ENCODE measurements at places on chromosomes 7 and 10.

GRCh38 chr7:93390660-93391059, 158.5 kb downstream of the VPS50 start:
- DNase-seq = no peak

- peak; percentile 70 for DNase-seq
These were observed 48.3 kb downstream of the NPVF start for GRCh38 chr7:25179771-25180591.

- DNase-seq = no peak
These were observed 18.5 kb downstream of the PRKAG2 start for GRCh38 chr7:151858456-151858855.

DNA sequence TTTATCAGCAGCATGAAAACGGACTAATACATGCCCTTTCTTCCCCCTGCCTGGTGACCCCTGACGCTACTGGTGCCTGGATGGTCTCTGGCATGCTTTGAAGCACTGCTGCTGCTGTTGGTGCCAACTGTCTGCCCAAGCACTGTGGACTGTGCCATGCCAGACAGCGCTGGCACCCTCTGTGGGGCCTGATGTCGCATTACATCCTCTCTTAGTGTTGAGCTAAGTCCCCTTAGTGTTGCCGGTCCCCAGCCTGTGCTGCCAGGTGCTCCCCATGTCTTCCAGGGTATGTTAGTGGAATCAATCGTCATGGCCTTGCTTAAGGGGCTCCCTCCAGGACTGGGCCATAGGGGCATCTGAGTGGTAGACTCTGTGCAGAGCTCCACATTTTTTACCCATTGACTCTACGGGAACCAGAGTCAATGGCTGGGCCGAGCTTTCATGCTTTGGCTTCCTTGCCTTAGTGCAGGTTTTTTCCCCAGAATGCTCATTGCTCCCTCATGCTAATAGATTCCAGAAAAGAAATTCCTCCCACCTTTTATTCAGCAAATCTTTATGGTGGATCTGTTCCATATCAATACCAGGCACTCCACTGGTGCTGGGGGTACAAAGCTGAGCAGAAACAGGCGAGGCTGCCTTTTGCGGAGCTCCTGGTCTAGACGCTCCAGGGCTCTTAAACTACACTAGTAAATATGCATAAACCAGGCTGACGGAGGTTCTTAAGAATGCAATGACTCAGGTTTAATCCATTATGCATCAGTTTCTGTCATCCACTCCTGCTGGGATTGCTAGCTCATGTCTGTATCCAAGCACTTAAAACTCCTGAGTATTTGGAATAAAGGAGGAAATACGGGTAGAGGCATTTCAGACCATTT, 21.8 kb upstream of the MRC1 start:
- peak; percentile 98 for DNase-seq

- DNase-seq = no peak
These were observed 576.5 kb upstream of the VSTM2A start for GRCh38 chr7:53965716-53966115.

DNA sequence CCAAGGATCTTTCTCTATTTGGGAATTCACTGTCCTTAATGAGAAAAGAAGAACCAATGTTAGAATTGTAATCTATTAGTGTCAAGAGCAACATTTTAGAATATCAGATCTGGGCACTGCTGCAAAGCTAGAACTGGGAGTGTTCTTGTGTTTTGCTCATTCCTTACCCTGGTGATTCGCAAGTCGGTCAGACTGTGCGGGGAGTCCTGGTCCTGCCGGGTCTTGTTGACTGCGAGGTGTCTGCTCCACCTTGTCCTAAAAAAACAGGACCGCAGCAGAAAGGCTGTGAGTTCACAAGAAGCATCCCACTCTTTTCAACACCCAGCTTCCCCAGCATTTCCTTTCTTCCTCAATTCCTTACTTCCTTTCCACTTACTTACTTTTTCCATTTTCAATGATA, 79.0 kb downstream of the GRB10 start:
- no peak for DNase-seq

DNA sequence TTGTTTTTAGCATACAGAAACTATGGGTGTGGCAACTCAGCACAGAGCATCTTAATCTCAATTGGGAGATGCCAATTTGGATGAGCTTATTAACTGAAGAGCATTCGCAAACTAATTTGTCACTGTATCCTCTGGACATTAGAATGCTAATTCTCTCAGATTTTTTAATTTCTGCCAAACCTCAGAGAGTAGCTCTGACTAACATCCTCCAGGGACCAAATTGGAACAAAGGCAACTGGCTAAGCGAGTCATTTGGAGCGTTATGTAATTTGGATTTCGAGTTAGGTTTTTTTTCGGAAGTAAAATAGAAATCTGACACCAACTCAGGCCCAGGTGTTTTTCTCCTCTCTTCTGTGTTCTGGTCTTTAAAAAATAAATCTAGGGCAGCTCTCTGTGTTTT, 201.9 kb downstream of the BMPER start:
- peak; percentile 66 for DNase-seq

DNA sequence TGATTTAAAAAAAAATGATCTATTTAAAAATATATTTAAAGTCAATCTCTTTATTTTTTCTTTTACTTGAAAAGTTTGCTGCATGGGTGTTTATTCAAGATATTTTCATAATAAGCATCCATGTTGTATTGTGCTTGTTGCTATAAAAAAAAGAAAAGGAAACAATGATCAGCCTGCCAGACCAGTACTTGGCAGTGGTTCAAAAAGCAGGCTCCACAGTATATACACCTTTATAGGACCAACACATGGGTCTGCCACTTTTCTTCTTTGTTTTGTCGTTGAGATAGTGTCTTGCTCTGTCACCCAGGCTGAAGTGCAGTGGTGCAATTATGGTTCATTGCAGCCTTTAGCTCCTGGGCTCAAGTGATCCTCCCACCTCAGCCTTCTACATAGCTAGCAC, 228.0 kb downstream of the TWIST1 start:
- DNase-seq = no peak

- peak; percentile 62 for DNase-seq
These were observed 108.5 kb downstream of the ST7 start for GRCh38 chr7:117061751-117062150.

GRCh38 chr7:125878235-125878956, 948.8 kb upstream of the POT1 start:
- DNase-seq = no peak

GRCh38 chr10:11125004-11125403, 107.3 kb downstream of the CELF2 start:
- DNase-seq = no peak

DNA sequence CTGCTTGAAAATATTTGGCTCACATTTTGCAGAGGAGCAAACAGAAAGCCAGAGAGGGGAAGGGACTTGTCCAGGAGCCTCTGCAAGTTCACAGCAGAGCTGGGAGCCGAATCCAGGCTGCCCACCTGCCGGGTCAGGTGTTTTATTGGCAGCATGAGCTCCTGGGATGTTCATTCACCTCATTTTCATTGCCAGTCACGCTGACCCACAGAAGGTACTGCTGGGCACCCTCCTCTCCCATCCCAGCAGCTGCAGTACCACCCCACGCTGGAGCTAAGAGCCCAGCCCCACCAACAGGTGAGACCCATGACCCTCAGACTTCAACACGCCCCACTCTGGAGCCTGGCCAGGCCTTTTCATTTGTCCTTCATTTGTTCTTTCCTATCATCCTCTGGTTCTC, 102.7 kb downstream of the GRID1 start:
- DNase-seq = no peak

DNA sequence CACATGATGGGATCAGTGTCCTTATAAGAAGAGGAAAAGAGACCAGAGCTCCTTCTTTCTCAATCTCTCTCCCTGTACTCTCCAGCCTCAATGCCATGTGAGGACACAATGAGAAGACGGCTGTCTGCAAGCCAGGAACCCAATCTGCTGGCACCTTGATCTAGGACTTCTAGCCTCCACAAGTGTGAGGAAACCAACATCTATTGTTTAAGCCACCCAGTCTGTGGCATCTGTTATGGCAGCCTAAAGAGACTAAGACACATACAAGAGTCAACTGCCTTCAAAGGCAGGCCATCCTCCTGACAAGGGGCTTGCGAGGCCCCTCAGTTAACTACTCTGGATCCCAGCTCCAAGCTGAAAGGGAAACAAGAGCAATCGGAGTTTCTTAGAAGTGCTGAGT, 218.2 kb upstream of the FRMD4A start:
- DNase-seq = no peak

DNA sequence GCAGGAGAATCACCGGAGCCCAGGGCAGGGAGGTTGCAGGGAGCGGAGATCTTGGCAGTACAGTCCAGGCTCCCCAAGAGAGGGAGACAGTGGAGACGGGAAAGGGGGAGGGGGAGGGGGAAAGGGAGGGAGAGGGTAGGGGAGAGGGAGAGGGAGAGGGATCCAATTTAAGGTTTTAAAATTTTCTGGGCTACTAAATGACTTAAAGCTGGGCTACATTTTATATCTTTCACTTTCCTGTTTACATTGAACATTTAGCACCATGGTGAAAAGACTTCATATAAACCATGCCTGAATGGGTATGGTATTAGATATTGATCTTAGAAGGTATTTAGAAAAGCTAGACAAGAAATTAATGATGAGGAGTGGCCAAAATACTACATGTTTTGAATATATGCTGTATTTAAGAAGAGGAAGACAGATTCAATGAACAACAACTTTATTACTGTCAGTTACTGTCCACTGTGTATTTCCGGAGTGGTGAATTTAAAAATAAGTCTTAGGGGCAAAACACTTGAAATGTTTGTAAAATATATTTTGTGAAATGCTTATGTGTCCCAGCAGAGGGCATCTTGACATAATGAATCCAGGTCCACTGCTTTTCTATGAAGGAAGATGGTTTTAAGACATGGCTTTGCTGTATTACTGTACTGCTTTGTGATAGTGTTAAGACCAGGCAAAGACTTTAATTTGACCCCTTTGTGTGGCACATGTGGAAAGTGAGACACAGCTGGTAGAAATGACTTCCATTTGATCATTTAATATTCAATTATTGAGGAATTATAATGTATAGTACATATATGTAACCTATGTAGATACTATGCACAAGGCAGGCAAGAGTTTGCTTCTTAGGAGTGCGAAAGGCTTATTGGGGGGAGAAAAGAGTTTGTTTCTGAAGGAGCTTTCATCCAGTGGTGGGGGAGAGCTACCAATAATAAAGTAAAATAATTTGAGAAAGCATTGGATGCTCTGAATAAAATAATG, 52.8 kb downstream of the NRF1 start:
- DNase-seq = peak; percentile 84

GRCh38 chr7:134254311-134254710, 62.4 kb downstream of the SLC35B4 start:
- no peak for DNase-seq

- DNase-seq = peak; percentile 95
These were observed 31.2 kb downstream of the GPRIN2 start for GRCh38 chr10:46525177-46525823.

- peak; percentile 65 for DNase-seq
These were observed 93.4 kb upstream of the OIT3 start for GRCh38 chr10:72800000-72800740.

- DNase-seq = no peak
These were observed 9.0 kb upstream of the ATP6V0E2 start for GRCh38 chr7:149864751-149865150.

- DNase-seq = no peak
These were observed 68.7 kb downstream of the CAV1 start for GRCh38 chr7:116593359-116594075.

DNA sequence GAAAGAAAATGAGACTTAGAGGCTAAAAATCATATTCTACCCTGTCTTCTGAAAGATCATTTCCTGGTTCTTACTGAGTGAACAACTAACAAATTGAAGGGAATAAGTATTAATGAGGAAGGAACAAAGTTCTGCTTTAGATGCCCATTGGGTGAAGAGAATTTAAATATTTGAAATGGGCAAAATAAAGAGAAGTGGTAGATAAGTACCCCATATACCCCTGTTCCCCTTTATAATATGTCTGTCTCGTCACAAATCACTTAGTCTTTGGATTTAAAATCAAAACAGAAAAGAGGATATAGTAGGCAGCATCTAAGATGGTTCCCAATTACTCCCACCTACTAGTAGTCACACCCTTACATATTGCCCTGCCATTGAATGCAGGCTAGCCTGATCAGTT, 13.2 kb downstream of the TES start:
- DNase-seq = no peak

GRCh38 chr7:127546313-127546712, 39.1 kb downstream of the GCC1 start:
- DNase-seq = no peak

GRCh38 chr10:3782451-3783315, 2.3 kb downstream of the KLF6 start:
- DNase-seq = peak; percentile 97

- no peak for DNase-seq
These were observed 16.4 kb downstream of the KCNH2 start for GRCh38 chr7:150961510-150962289.

DNA sequence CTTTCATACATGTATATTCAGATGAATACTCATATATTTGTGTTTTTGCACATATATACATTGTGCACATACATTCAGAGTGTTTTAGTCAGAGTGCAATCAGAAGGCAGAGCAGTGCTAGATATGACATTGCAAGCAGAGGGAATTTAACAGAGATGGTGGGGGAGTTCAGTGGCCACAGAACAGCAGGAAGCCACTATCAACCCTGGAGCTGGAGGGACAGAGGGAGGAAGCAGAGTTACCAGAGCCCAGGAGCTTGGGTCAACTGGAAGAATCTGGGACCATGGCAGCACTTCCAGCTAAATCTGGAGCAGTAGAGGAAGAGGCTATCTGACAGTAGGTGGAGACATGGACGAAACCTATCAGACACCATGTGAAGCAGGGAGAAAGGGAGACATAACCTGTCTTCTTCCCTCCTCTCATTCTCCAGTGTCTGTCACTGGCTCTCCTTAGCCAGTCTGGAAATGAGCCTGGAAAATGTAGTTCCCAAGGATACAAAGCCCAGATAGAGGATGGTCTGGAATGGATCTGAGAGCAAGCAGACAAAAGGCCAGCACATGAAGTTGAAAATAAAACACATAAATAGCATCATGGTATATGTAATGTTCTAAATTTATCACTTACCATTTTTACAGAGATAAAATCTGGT, 33.6 kb upstream of the HERPUD2 start:
- DNase-seq = no peak

DNA sequence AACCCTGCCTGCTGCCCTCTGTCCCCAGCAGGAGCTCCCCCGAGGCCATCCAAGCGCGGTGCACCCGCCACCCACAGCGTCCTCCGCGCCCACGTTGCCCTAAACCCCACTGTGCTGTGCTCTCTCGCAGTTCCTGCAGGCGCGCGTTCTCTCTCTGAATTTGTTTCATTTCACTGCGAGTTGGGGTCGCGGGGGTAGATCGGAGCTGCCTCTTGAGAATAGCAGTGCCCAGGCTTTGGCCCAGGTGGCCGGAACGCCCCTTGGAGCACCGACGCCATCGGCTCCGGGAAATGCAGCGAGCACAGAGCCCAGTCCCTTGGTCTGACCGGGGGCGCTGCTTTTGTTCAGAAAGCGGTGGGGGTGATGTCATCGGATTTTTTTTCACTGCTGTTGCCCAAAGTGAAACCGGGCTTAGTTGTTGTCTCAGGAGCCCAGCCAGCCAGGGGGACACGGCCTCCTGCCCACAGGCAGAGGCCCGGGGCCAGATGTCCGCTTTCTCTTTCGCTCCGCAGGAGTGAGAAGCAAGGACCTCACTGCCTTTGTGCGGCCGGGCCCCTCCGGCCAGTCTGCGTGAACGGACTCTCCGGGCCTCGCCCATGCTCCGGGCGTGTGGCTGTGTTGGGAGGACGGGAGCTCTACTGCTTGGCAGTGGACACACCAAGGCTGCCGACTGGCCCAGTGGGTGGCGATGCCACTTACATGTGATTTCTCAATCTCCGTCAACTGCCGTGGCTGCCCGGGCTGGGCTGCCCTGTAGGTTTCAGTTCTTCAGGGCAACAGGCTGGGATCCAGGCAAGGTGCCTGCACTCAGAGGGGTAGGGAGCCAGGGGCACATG, 43.1 kb downstream of the FOXK1 start:
- DNase-seq = peak; percentile 96

- DNase-seq = peak; percentile 79
These were observed 1407.5 kb upstream of the LRRTM3 start for GRCh38 chr10:65518379-65518778.
